ENCODE measurements at places on chromosomes 11 and 22. TPM values are rescaled to one million over a fixed set of nuclear protein-coding genes. Genes with fewer than 3 reads are reported as not detected.
A peak's percentile ranks its signal among the peaks of the same experiment; 100 is the strongest.

DNA sequence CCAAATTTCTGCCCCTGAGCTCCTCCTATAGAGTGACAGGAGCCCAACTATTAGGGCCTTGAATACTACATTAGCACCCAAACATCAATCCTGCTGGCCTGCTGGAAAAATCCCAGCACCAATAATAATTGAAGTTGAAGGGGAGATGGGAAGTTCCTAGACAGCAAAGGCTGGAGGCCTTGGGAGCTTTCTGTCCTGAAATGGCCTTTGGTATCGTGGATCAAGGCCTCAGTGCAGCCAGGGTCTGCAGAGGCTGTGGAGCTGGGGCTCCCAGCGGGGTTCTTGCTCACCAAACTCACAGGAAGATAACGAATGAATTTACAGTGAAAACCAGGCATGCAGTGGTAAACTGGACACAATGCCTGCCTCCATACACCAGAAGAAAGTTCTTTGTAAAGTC lies 9.2 kb upstream of the MICALL1 start:
- H3K4me1 ChIP-seq: peaks cover 14% of the 10 kb centered on the region
- H3K27me3 ChIP-seq: no peaks in the 10 kb centered on the region
- no peaks in the 10 kb centered on the region for H3K36me3 ChIP-seq
- no peak overlapping the region for H3K4me3 ChIP-seq
- no peak for DNase-seq

- H3K36me3 ChIP-seq: peaks cover 3% of the 10 kb centered on the region
- no peaks in the 10 kb centered on the region for H3K4me1 ChIP-seq
- no peaks in the 10 kb centered on the region for H3K27me3 ChIP-seq
- no peak overlapping the region for H3K27ac ChIP-seq
These were observed 75.7 kb downstream of the DEPDC5 start for GRCh38 chr22:31829505-31829904.

- no peaks in the 10 kb centered on the region for H3K4me1 ChIP-seq
- no peak overlapping the region for H3K4me3 ChIP-seq
These were observed 412.4 kb upstream of the CADM1 start for GRCh38 chr11:115916608-115917007.

- DNase-seq: no peak
- no peak overlapping the region for H3K27ac ChIP-seq
- H3K4me1 ChIP-seq: peaks cover 14% of the 10 kb centered on the region
- no peaks in the 10 kb centered on the region for H3K27me3 ChIP-seq
- no peaks in the 10 kb centered on the region for H3K36me3 ChIP-seq
These were observed 38.9 kb upstream of the CLMP start for GRCh38 chr11:123233975-123234334.

- peaks cover 50% of the 10 kb centered on the region for H3K4me1 ChIP-seq
- no peaks in the 10 kb centered on the region for H3K27me3 ChIP-seq
- H3K27ac ChIP-seq: peak overlapping the region; percentile 36
- H3K4me3 ChIP-seq: no peak overlapping the region
- H3K36me3 ChIP-seq: no peaks in the 10 kb centered on the region
- DNase-seq: peak; percentile 73
These were observed 3.9 kb downstream of the JOSD1 start for GRCh38 chr22:38696606-38697424.

GRCh38 chr22:17733466-17733865 lies 40.8 kb downstream of the BID start:
- H3K36me3 ChIP-seq: peaks cover 20% of the 10 kb centered on the region
- no peaks in the 10 kb centered on the region for H3K27me3 ChIP-seq
- H3K4me1 ChIP-seq: peaks cover 7% of the 10 kb centered on the region
- no peak for DNase-seq
- H3K4me3 ChIP-seq: no peak overlapping the region
- no peak overlapping the region for H3K27ac ChIP-seq

GRCh38 chr11:12715941-12716340 lies 41.7 kb downstream of the TEAD1 start:
- no peaks in the 10 kb centered on the region for H3K36me3 ChIP-seq
- no peak overlapping the region for H3K27ac ChIP-seq
- H3K27me3 ChIP-seq: no peaks in the 10 kb centered on the region
- H3K4me3 ChIP-seq: no peak overlapping the region
- H3K4me1 ChIP-seq: peaks cover 18% of the 10 kb centered on the region
- no peak for DNase-seq

- DNase-seq: no peak
- H3K36me3 ChIP-seq: no peaks in the 10 kb centered on the region
- no peaks in the 10 kb centered on the region for H3K4me1 ChIP-seq
- no peak overlapping the region for H3K4me3 ChIP-seq
- no peak overlapping the region for H3K27ac ChIP-seq
These were observed 397.3 kb downstream of the SHANK2 start for GRCh38 chr11:70854901-70855556.

Gene SCARF2
- total RNA-seq: 2.7 TPM

Data from CD4-positive, alpha-beta memory T cell (primary cell).